ENCODE measurements at places on chromosomes 2 and 18.

- no peak for DNase-seq
These were observed 11.4 kb upstream of the MAP3K20 start for GRCh38 chr2:173064151-173064805.

DNA sequence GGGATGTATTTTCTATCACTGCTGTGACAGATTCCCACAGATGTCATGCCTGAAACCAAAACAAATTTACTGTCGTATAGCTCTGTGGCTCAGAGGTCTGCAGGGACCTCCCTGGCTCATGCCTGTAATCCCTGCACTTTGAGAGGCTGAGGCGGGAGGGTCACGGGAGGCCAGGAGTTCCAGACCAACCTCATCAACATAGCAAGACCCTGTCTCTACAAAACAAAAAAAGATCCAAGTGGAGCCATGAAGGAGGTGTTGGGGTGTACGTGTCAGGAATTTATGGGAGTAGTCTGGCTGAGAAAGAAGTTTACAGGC lies 51.0 kb upstream of the FAHD2A start:
- DNase-seq = no peak

- DNase-seq = peak; percentile 19
These were observed 156.1 kb upstream of the VRK2 start for GRCh38 chr2:57890464-57890863.

- no peak for DNase-seq
These were observed 1.5 kb downstream of the CNRIP1 start for GRCh38 chr2:68317971-68318913.

DNA sequence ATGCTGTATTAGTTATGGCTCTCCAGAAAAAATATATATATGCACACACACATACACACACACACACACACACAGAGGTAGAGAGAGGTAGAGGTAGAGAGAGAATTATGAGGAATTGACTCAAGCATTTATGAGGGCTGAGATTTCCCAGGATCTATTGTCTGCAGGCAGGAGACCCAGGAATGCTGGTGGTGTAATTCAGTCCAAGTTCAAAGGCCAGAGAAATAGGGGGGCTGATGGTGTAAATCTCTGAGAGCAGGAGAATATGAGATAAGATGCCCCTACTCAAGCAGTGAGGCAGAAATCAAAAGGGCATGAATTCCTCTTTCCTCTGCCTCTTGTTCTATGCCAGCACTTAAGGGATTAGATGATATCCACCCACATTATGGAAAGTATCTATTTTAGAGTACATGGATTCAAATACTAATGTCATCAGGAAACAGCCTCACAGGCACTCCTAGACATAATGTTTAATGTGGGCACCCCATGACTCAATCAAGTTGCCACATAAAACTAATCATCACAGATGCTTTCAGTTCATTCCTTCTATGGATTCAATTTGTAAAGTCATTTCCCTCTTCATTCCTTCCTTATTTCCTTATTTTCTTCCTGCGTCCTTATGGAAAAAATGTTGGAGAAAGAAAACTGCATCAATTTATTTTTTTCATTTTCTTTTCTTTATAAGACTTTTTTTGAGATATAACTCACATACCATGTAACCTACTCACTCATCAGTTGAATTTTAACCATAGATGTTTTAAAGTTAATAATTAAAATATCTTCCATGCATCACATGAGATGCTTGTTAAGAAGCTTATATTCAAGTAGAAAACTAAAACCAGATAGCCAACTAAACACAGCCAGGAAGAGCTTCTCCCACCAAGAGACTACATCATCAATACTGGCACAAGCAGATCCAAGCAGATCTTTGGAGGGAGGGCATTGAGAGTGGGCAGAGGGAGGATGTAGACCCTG lies 406.2 kb downstream of the MBD2 start:
- peak; percentile 68 for DNase-seq

DNA sequence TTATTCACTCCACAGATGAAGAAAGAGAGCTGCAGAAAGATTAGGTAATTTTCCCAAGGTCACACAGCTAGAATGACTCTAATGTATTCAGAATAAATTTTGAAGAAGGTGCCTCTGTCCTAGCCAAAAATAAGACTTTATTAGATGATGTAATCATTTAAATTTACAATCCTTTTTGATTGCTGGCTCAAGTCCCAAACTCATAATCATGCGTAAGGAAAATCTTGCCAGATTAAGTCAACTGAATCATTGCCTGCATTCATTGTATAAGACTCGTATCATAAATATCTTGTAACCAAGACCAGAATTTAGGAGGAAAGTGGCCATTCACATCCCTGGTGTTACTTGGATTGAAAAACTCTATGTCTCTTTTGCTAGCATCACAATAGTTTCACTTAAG lies 53.1 kb upstream of the STK39 start:
- no peak for DNase-seq

- no peak for DNase-seq
These were observed 100.7 kb upstream of the STK39 start for GRCh38 chr2:168348076-168348475.

DNA sequence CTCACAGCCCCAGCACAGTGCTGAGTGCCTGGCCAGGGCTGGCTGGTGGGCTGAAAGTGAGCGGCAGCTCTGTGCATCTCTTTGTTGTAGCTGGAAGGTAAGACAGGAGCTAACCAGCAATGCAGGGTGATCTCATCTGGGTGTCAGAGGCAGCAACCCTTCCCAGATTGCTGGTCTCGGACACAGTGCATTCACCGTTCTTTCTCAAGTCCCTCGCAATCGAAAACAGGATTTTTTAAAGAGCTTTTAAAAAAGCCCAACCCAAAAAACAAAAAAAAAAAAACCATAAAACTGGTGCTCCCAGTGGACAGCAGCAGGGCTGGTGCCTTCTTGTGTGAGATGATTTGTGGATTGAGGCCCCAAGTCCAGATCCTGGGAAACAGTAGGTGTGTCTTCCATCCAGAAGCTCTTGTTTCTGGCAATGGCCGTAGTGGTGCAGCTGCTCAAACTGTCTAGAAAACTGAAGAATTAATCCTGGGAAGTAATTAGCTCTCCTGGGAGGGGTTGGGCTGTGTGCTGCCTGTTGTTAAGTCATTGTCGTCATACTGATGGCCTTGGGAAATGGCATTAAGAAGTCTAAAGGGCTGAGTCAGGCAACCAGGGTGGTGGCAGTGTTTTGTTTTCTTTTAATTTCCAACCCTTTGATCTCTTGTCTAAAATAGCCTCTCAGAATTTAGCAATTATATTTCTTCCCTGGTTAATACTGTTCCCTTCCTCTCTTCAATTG lies 156.7 kb downstream of the KLHL29 start:
- DNase-seq = no peak

GRCh38 chr2:41207578-41207977 lies 755.7 kb upstream of the SLC8A1 start:
- peak; percentile 58 for DNase-seq

DNA sequence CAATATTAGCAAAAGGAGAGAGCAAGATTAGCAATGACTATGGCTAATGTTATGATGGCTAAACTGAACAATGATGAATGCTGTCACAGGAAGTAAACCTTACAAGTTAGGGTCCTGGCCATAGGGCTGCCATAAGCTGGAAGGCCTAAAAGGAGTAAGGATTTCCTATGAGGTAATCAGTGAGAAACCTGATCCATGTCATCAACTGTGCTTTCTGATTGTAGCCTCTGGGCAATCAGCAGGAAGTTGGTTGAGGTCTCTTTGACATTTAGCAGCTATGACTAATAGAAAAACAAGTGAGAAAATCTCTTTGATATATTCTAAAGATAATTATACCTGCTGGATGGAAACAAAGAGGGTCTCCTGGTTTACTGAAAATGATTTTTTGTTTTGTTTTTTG lies 193.0 kb downstream of the RAB3GAP1 start:
- DNase-seq = peak; percentile 6

All from Caki2 (cell line).